ENCODE measurements at places on chromosomes 6 and 20.

DNA sequence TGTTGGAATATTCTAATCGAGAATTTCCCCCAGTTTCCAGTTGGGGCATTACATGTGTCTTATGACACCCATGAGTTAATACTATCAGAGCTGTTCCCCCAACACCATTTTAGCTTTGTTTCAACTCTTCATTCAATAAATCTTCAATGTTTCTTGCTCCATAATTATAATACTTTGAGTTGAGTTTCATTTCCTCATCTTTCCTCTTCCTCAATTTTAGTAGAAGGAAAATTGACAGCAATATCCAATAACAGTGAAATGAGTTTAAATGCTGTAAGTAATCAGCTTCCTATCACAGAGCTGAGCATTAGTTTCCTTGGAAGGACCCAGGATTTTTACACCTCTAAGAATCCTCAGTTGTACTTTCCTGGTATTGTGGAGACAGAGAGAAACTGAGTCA, 1.0 kb upstream of the STMND1 start:
- no peak for DNase-seq

DNA sequence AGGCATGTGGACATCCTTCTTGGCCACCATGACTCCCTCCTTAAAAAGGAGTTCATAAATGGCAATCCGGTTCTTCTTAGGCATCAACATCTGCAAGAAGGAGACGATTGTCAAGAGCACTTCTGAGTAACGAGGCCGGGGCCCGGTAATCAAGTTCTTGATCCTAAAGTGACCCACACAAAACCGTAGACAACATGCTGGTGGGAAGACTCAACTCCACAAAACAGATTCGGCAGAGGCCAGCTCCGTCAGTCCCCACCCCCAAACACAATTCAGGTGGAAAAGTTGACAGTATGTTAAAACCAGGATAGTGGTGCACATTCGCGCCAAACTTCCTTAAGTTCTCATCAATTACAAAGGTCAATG, 754 bp downstream of the RPS10 start:
- DNase-seq = no peak

DNA sequence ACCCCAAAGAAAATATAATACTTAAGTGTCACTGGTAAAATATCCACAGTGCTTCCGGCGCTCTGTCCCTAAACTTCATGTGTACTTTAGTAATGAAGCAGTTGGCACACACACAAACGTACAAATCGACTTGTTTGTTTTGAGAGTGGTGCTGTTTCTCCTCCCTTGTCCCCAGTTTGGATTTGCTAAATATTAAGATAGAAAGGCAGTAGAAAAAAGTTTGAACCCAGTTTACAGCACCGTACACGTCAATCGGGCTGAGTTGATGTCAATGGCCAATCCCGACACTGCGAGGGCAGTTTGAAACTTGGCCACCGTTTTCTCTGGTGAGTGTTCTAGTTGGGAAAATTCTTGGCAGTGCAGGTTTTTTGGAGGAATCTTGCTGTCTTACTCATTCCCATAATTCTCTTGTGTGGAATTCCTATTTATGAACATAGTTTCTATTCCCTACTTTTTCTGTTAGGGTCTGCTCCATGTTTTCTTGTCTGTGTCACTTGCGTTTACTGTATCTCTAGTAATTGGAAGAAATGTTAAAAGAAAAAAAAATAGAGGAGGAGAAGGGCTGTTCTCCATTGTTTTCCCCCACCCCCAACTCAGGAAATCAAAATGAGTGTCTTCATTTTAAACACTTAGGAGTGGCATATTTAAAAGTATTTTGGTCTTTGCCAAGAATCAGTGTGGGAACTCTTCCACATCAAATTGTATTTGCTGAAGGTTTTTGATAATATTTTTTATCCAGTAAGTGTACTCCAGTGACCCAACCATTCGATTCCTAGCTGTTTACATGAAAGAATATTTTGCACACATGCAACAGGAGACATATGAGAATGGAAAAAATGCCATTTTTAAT, 72.3 kb downstream of the OR2B2 start:
- peak; percentile 47 for DNase-seq

DNA sequence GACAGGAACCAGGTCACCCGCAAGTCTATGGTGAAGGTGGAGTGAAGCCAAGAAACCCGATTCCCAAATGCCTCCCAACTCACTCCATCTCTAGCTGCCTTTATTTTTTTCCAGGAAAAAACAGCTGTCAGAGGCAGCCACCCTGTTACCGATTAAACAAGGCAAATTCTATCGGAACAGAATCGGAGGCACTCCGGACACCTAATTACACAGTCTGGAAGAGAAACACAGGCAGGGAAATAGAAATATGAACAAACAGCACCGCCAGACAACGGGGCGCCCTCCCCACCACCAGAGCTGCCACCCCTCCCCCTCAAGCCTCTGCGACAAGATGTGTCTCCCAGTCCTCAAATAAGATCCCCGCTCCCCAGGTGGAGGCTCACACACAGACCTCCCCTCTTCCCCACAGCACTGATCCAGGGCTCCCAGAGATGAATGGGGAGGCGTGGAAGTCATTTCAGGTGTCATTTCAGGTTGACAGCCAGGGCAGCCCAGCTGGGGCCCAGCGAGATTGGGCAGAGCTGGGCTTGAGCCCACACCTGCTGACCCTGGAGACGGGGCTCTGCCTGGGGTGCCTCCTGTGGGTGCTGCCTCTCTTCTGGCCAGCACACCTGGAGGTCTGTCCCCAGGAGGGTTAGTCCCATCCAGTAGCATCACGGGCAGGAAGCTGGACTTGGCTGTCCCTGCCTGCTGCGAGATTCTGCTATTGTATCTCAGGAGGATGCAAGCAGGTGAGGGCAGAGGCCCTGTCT, 19.8 kb upstream of the VSTM2L start:
- no peak for DNase-seq

DNA sequence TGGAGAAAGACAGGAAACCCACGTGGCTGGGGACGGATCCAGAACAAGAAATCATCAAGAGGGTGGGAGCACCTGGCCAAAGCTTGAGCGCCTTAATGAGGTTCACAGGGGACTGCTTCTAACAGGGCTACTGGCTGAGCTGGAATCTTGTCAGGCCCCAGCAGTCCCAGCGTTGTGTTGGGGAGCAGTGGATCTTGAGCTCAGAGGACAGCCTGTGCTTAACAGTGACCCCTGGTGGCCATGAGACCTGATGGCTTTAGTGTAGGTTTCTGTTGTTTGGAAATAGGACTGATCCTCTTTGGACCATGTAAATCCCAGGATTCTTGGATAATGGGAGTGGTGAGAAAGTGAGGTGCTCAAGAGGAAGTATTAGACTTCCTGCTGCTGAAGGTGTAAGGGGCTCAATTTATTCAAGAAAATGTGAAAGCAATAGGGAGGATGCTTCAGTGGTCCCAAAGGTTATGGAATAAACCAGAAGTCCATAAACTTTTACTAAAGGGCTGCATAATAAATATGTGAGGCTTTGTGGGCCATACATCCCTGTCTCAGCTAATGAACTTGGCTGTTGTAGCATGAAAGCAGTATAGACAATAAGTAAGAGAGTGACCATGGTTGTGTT, 216.2 kb downstream of the NFATC2 start:
- no peak for DNase-seq

- DNase-seq = no peak
Measured at GRCh38 chr6:160634706-160635105, 29.4 kb downstream of the LPA start.

DNA sequence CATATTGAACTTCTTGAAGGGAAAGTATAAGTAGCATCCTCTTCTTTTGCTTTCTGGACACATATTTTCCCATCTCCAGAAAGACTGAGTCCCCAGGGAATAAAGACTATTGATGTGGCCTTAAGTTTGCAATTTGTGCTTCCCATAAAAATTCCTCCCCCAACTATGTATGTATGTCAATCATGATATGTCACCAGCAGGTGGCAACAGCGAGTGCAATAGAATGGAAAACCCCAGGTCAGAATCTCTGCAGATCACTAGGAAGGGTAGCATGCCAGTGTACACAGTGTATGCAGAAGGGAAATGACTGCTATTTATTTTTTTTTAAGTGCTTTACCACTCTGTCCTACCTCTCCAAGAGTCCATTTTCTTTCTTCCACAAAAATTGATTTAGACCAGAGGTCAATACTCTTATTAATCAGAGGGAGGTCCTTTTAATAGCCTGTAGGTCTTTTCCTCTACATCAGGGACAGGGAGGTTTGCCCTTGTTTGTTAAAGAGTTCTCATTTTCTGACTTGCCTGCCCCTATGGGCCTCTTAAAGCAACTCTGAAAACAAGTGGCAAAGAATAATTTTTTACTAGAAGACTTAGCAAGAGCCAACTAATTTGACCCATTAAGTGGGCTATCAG, 61.4 kb downstream of the BMP2 start:
- peak; percentile 74 for DNase-seq

DNA sequence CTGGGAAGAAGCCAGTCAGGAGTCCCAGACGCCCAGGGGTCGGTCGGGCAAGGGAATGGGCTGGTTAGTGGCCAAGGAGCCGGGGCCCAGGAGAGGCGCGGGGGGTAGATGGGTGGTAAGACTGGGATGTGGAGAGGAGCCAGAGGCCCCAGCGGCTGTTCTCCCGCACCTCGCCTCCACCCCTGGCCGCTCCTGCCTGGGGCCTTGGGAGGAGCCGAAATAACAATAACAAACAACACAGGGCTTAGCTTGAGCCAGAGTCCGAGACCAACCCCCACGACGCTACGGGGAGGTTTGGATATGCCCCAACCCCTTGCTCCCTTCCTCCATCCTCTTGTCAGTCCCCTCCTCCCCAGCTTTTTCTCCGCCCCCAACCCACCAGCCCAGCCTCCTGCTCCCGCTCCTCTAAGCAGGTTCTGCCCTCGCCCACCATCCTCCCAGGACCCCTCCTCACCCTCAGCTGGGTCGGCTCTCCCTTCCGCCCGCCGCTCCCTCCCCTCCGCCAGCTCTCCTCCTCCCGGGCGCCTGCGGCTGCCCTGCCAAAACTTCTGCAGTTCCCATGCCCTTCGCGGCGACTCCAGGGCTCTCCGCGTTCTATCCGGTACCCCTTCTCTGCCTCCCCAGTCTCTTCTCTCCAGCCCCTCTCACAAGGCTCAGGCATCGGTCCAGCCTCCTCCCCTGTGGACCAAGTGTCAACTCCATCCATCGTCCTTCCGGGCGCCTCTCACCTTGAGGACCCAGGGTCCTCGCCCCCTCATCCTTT, 1.1 kb downstream of the RNF39 start:
- no peak for DNase-seq

DNA sequence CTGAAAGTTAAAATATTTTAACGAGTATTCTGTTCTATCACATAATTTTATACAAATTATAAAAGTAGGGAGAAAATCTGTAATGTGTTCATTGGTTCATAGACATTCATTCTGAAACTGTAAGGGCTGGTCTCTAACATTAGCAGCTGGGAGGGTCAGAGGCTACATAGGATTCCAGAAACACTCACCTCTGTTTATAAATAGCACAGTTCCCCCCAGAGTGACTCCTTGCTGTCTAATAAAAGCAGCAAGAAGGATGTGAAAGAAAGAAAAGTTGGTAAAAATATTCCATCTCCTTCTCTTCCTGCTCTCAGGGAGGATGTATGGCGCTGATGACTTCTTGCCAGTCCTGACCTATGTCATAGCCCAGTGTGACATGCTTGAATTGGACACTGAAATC, 25.3 kb upstream of the NAA20 start:
- DNase-seq = no peak

GRCh38 chr6:393391-394221, 2.1 kb downstream of the IRF4 start:
- no peak for DNase-seq

GRCh38 chr6:31940256-31940664, 5.6 kb upstream of the CFB start:
- DNase-seq = no peak

DNA sequence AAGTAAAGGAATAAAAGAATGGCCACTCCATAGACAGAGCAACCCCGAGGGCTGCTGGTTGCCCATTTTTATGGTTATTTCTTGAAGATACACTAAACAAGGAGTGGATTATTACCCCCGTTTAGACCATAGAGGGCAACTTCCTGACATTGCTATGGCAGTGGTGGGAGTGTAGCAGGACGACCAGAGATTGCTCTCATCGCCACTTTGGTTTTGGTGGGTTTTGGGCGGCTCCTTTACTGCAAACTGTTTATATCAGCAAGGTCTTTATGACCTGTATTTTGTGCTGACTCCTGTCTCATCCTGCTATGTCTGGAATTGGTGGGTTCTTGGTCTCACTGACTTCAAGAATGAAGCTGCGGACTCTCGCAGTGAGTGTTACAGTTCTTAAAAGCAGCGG, 78.7 kb downstream of the C6orf52 start:
- no peak for DNase-seq

DNA sequence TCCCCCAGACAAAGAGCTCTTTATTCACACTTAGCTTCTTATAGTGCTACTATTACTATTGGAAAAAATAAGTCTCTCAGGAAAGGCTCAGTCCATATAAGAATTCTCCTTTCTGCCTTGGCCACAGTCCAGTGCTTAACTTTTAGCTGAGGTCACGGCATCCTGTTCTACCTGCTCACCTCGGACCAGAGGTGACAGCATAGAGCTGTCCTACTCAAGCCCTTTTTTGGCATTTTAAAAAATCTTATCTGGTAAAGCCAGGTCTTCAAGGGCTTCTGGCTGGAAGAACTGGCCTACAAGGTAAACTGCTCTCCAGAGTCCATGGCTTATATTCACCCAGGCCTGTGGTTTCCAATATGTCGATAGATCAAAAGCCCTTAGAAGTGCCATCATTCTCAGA, 109.7 kb downstream of the RCAN2 start:
- no peak for DNase-seq

DNA sequence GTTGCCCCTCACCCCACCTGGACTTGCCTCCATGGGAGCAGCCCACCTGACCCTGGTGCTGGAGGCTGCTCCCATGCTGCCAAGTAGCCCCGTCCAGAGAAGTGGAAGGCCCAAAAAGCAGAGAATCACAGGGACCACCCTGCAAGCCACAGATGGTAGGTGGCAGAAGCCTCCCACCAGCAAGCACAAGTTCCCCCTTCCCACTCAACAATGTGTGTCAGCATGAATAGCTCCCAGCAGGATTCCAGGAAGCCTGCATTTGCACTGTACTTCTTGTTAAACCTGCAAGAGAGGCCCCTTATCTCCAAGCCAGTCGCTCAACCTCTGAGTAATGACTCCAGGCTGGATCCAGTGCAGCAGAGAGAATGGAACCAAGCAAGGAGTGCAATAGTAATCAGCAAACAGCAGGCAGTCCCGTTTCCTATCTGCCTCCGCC, 180.8 kb upstream of the CST7 start:
- no peak for DNase-seq

DNA sequence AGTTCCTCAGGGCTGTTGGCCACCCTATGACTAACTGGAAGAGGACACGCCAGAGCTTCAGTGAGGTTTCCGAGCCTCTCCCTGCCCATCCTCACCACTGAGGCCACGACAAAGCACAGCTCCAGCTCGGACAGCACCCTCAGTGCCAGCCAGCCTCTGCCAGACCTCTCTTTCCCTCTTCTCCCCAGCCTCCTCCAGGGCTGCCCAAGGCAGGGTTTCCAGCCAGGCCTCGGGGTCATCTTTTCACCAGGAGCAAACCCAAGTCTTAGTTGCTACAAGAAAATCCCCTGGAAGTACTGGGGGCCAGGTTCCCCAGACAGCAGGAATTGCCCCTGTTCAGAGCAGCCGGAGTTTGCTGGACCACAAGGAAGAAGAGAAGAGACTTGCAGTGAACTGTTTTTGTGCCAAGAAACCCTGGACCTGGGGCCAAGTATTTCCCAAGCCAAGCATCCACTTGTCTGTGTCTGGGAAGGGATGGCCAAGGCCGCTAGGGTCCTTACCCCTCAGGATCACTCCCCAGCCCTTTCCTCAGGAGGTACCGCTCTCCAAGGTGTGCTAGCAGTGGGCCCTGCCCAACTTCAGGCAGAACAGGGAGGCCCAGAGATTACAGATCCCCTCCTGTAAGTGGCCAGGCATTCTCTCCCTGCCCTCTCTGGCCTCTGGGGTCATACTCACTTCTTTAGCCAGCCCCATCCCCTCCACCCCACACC, 41.6 kb downstream of the PLAGL2 start:
- no peak for DNase-seq
